ENCODE measurements at places on chromosomes 5 and 9.

- DNase-seq = no peak
Observed at GRCh38 chr9:18923167-18923566, 109.8 kb downstream of the SAXO1 start.

DNA sequence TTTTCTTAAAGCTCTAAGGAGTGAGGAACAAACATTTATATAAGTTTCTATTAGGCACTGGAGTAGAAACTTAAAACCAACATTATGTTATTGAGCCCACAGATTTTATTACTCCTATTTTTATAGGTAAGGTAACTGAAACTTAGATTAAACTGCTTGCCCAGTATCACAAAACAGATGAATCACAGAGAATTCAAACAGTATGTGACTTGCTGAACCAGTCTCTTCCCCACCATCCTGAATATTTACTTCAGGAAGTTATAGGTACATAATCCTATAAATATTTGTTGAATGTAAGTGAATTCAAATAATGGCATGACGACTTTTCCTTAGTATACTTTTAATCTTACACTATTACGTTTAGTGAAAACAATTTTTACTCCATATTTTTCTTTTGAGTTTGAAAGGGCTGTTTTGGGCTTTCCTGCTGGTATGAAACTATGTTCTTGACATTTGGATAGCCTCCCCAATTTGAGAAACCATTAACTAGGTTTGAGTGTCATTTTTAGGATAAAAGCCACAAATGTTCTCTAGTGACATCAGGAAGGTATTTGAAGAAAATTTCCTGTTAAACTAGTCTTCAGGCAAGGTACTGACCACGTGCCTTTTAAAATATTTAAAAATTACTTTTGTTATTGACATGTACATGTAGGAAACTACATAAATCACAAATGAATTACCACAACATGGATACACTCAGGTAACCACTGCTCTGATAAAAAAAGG is 39.3 kb downstream of the PRRC1 start:
- no peak for DNase-seq

GRCh38 chr5:118022062-118022461 is 966.3 kb downstream of the DTWD2 start:
- no peak for DNase-seq

DNA sequence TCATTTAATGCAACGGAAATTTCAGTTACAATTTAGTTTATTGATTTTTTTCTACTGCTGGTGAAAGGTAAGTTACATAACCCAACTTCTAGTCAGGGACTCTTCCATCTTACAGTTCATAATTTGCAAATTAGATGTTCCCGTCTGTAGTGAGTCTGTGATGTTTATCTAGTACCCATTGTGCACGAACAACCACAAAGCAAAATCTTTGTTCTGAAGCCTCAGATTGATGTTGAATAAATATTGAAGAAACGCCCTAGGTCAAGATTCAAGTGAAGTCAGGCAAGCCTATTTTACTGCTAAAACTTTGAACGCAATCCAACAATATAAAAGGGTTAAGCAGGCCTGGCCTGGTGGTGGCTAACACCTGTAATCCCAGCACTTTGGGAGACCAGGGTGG is 43.1 kb downstream of the BASP1 start:
- no peak for DNase-seq

- no peak for DNase-seq
Observed at GRCh38 chr5:37604290-37604689, 225.2 kb downstream of the WDR70 start.

- no peak for DNase-seq
Observed at GRCh38 chr5:54745599-54745998, 228.0 kb downstream of the SNX18 start.

GRCh38 chr5:10266839-10267238 is 16.8 kb downstream of the CCT5 start:
- DNase-seq = no peak

DNA sequence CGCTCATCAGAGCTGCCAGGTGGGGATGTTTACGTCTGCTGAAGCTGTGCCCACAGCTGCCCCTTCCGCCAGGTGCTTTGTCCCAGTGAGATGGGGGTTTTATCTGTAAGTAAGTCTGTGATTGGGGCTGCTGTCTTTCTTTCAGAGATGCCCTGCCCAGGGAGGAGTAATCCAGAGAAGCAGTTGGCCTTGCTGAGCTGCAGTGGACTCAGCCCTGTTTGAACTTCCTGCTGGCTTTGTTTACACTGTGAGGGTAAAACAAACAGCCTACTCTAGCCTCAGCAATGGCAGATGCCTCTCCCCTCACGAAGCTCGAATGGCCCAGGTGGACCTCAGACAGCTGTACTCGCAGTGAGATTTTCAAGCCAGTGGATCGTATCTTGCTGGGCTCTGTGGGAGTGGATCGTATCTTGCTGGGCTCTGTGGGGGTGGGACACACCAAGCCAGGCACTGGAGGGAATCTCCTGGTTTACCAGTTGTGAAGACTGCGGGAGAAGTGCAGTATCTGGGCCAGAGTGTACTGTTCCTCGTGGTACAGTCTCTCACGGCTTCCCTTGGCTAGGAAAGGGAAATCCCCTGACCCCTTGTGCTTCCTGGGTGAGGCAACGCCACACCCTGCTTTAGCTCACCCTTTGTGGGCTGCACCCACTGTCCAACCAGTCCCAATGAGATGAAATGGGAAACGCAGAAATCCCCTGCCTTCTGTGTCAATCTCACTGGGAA is 530.1 kb upstream of the DMAC1 start:
- no peak for DNase-seq

DNA sequence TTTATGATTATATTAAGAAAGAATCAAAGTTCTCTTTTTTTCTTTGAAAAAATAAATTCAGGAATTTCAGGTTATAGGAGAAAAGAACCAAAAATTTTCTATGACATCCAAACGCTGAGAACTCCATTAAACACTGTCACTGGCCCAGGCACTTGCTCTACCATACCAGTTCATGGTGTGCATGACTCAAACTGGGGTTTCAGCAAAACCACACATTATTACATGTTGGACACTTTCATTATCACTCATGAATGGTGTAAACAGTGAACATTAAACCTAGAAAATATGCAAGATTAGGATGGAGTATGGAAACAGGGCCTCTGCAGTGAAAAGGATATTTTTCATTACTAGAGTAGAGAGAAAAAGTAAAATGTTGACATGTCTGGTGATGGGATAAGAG is 369.9 kb upstream of the FAM174A start:
- DNase-seq = no peak

GRCh38 chr5:56415356-56415765 is 182.2 kb upstream of the ANKRD55 start:
- no peak for DNase-seq

DNA sequence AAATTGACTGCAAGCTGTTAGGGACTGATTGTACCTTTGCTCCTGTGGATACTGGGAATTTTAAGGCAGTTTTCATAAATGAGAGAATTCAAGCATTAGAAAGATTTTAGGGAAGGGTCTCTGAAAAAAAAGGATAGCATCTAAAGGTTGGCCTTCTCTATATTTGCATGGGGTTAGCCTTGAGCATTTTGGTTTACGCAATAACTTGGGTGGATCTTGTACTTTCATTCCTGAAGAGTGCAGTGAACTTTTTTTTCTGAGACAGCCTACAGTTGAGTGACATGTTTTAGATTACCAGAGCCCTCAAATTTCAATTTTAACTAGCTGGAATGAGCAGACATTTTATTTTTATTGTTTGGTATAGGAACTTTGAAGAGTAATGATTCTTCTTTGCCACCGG is 91.6 kb upstream of the NR3C1 start:
- DNase-seq = no peak

DNA sequence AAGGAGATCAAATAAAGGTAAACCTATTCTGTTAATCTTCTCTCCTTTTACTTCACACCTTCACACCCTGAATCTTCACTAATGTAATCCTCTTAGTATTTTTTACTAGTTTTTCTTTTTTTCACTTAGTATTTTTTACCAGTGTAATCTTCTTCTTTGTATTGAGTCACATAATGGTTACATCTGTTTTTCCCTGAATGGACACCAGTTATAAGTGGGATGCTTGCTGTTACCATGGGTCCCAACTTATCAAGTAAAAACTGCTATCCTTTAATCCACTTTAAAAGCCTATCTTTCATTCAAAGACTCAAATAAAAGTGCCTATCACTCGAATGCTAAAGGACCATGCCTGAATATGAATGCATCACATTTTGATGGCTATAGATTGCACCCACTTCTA is 15.1 kb downstream of the ZFAND5 start:
- DNase-seq = no peak

DNA sequence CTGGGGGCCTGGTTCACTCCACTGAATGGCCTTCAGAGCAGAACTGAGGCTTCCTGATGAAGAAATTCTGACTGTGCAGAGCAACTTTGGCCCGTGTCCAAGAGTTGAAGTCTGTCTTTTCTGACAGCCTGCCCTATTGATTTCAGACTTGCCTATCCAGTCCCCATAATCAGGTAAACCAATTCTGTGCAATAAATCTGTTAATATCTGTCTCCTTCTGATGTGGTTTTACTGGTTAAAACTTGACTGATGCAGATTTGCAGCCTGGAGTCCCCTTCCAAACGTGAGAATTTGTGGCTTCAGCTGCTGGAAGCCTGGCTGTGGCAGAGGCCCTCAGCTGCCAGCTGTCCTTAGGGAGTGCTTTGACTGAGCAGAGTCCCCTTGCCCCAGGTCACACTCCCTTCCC is 283.9 kb upstream of the ANKRD55 start:
- DNase-seq = no peak

DNA sequence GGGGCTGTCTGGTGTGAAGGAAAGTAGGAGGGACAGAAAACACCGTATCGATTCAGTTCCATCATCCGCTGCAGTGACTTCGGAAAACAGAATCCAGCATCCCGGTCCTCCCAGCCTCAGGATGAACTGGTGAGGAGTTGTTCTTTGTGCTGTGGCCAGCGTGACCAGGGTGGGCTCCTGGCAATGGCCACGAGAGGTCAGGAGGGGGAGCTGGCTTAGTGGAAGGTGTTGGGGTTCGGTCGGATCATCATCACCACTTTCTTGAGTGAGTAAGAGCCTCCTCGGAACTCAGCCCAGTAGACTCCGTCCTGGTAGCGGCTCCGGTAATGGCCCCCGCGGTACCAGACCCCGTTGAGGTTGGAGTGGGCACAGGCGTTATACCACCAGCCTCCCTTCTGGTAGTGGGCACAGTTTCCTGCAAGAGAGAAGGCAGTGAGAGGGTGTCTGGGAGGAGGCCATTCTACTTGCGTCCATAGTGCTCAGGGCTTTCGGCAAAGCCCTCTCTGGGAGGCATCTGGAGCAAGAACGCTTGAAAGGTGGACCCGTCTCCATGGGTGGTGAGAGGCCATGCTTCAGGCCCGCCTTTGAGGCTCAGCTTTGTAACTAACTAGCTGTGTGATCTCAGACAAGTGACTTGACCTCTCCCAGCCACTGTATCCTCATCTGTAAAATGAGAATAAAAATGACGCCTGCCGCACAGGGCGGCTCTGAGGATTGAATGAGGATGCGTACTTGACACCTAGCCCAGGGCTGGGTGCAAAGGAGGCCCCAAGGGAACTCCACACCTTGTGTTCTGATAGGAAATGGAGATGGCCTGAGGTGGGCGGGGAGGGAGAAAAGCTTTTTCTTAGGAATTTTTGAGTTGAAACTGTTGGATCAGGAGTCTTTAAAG is 33.5 kb downstream of the ANGPTL2 start:
- DNase-seq = no peak

DNA sequence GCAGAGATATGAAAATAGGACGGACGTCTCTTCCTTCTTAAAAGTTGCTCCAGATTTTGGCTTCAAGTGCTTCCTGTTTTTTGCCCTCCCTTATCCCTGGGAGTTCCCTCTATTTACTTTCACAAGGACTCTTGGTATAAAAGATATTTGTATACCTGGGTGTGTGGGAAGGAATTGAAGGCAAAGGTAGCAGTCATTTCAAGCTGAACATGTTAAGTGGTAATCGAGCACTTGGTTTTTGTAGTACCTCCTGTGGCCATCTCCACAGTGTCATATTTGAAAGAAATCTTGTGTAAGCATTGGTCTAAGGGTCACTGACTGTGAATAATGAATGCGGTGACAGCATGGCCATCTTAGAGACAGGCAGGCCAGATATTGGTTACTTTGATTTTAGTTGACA is 593.6 kb downstream of the MTRR start:
- DNase-seq = no peak

DNA sequence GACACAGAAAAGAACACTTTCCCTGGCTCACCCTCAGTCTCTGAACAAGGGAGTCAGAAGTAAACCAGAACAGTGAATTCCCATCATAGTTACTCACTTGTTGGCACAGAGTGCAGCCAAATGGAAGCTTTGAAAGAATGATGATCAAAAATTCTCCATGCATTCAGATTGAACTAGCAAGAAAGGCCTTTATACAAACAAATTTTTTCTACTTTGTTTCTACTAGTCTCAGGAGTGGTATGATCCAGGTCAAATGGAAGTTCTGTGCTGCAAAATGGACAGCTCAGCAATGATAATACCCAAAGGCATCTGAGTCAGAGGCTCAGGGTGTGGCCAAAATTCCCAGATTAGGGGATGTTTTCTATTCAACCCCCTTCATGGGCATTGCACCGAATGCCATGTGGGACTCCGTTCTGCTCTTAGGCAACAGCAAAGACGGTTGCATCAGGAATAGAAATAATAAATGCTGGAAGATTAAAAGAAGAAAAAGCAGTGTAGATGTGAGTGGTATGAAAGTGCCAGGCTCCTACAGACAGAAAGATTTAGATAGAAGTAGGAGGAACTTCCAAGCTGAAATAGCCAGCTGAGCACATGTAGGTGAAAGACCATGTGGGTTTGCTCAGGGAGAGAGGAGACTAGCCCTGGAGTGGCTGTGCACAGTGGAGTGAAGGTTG is 24.0 kb upstream of the ASPN start:
- no peak for DNase-seq

GRCh38 chr5:159426694-159427093 is 96.4 kb upstream of the IL12B start:
- no peak for DNase-seq

GRCh38 chr5:93708442-93708841 is 33.0 kb downstream of the POU5F2 start:
- DNase-seq = no peak

- DNase-seq = no peak
Observed at GRCh38 chr9:34732478-34732877, 22.5 kb upstream of the CCL21 start.

DNA sequence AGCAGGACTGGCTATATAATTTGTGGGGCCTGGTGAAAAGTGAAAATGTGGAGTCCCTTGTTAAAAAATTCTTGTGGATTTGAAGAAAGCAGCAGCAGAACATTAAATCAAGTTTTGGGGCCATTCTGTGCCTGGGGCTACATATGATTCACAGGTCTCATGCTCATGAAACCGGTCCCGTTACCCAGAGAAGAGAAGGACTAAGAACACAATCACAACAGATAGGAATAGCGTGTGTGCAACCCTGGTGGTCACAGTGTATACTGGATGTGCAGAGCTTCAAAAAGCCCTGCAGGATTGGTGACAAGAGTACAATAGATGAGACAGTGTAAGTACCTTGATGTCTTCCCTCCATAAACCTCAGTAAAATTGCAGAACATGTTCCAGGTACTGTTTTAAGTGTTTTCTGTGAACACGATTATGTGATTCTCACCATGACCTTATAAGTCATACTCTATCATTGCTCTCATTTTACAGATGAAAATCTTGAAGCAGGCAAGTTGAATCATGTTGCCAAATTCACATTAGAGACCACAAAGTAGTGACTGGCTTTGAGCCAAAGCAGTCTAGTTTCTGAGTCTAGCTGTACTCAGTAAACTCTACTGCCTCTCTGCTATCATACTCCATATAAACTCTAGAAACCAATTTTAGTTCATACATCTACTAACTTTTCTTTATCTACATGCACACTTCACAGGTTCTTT is 636.5 kb downstream of the TAF11L14 start:
- peak; percentile 62 for DNase-seq

Measured in NCI-H2171 (cell line).